Right renal pelvis (tissue), 4 donors: ENCODE measurements at places on chromosomes 7 and 10.

GRCh38 chr7:2920956-2921652 is 77.0 kb upstream of the GNA12 start:
- DNase-seq = no peak

GRCh38 chr7:94561841-94562514 is 52.4 kb downstream of the CASD1 start:
- DNase-seq = no peak

DNA sequence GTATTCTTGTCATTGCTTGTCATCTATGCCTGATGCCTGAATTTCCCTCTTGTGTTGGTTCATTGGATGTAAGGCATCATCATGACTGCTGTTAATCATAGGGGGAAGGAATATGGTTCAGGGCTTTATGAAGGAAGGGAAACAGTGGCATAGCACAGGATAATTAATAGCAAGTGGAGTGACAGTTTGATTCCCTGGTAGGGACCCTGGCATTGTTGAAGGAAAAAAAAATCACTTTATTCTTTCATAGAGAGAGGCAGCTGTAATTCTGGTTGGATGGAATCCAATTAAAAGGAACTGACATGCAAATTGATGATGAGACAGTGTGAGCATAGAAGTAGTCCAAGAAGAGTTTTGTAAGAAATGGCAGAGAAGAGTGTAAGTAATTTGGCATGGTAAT is 121.4 kb downstream of the AUTS2 start:
- DNase-seq = no peak

- no peak for DNase-seq
Observed at GRCh38 chr10:80281784-80282765, 7.4 kb downstream of the MAT1A start.

DNA sequence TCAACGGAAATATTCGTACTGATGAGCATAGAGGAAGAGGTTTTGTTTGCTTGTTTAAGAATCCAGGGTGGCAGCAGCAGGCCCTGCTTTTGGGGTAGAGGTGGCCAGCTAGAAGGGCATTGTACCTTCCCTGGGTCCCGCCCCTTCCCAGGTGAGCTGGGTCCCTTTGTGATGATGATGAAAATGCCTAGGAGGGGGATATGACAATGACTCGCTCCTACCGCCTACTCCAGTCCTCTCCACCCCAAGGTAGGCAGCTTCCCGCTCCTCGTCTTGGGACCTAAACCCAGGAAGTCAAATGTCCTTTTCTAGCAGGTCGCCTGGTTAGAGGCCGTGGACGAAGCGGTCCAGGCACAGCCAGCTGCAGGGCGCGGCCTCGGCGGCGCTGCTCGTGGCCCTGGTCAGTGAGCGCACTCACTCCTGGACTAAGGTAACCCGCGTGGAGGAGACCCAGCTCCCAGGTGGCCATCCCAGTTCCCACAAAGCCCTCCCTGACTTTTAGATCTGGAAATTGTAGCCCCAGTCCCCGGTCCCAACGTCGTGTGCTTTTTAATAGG is 141.4 kb downstream of the LSMEM1 start:
- DNase-seq = no peak

- no peak for DNase-seq
Observed at GRCh38 chr10:43674553-43675210, 26.0 kb upstream of the ZNF32 start.

- DNase-seq = no peak
Observed at GRCh38 chr10:88082391-88082790, 219.0 kb downstream of the PTEN start.

DNA sequence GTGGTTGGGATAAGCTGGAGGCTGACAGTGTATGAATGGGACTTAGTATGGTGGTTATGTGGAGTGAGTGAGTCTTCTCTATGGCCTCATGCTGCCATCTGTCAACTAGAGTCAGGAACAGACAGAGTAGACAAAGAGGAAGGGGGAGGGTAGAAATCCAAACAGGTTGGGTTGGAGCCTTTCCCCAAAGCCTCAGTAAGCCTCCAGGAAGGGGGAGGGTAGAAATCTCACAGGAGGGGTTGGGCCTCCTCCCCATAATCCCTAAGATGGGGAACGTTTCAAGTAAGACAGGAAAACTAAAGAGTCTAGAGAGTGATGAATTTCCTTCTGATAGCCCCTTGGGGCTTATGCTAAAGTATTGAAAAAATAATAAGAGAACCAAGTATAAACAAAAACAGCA is 2.0 kb upstream of the AKR1B15 start:
- no peak for DNase-seq

GRCh38 chr7:155228894-155229293 is 68.8 kb upstream of the INSIG1 start:
- DNase-seq = no peak

GRCh38 chr7:147833970-147834369 is 756.6 kb upstream of the C7orf33 start:
- DNase-seq = no peak

DNA sequence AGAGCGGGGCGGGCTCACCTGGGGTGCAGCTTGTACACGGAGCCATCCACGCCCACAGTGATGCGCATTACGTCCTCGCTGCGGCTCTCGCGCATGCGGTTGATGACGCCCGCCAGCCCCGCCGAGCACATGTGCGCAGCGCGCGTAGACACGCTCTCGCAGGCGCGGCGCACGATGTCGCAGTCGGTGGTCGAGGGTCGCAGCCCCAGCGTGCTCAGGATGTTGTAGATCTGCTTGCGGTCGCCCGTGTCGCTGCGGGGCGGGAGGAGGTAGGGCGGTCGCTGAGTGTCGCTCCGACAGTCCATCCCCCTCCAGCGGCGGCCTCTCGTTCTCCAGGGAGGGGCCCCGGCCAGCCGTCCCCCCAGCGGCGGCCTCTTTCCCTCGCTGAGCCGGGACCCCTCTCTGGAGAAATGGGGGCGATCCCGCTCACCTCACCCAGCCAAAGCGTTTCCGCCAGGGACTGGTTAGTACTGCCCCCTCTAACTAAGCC is 4.4 kb upstream of the MYL7 start:
- no peak for DNase-seq

GRCh38 chr7:148218603-148219002 is 372.0 kb upstream of the C7orf33 start:
- no peak for DNase-seq

GRCh38 chr7:50164559-50165170 is 71.6 kb upstream of the ZPBP start:
- DNase-seq = no peak

DNA sequence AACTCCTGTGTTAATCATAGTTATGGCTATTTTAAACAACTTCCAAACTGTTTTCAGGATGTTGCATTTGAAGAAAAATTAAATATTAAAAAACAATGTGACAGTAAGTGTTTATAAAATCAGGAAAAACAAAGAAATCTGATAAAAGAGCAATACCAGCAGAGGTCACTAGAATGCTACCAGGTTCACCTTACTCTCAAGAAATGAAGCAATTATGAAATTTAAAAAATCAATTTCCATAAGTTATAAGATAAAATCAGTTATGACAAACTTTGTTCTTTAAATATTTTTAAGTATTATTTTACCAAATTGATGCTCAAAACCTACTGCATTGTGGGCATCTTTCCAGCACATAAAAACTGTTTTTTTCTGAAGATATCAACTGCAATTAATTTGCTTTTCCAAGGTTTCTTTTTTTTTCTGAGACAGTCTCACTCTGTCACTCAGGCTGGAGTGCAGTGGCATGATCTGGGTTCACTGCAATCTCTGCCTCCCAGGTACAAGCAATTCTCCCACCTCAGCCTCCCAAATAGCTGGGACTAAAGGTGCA is 50.7 kb upstream of the RHEB start:
- no peak for DNase-seq

DNA sequence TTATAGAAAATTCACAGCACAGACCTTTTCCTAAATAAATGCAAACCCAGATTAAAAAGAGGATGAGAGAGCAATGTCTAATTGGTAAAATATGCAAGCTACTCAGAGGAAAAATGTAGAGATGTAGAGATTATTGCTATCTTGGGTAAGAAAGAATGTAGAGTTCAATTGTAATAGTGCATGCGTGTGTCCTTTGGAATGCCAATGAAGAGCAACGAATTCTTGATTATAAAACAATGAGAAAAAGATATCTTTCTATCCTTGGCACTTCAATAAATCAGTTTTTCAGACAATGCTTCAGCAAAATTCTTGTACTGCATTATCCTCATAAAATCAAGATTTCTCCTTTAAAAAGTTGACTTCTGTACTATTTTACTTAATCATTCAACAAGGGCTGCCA is 50.9 kb downstream of the SEMA3D start:
- no peak for DNase-seq

DNA sequence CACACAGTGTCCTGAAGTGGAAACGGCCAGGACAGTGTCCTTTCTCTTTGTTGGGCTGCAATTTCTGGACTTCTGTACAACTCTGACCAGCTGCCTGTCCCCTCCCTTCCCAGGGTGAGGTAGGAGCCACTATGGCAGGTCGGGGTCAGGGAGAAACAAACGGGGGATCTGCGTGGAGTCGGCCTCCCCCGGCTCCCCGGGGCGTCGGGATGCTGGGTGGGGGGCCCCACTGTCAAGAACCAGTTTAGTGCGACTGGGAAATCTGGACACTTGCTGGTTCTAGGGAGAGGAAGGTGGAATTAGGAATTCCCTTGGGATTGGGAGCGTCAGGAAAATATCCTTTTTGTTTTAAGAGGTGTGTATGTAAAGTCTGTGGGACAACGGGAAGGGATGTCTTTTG is 567 bp downstream of the SYCE1 start:
- DNase-seq = no peak

GRCh38 chr7:91713669-91714068 is 166.8 kb downstream of the MTERF1 start:
- DNase-seq = no peak

DNA sequence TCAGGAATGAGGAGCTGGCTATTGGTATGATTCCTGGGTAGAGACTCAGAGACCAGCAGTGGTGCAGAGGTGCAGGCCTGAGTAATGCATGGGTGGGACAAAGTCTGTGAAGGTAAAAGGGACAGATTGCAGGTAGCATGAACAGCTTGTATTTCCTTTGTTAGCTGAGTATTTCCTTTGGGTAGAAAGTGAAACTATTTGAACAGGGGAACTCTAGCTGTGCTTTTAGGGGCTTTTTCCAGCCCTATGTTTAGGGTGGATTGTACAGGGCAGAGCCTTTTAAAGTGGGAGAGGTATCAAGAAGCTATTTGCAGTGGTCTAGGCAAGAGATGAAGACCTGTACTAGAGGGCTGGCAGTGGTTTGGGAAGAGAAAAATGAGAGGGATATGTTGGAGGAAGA is 739.9 kb downstream of the REEP3 start:
- DNase-seq = no peak

GRCh38 chr7:144780071-144780608 is 55.7 kb downstream of the TPK1 start:
- DNase-seq = no peak
